ENCODE measurements at places on chromosomes 6 and 20.

DNA sequence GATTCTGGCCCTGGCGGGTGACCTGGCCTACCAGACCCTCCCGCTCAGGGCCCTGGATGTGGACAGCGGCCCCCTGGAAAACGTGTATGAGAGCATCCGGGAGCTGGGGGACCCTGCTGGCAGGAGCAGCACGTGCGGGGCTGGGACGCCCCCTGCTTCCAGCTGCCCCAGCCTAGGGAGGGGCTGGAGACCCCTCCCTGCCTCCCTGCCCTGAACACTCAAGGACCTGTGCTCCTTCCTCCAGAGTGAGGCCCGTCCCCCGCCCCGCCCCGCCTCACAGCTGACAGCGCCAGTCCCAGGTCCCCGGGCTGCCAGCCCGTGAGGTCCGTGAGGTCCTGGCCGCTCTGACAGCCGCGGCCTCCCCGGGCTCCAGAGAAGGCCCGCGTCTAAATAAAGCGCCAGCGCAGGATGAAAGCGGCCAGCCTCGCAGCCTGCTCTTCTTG is 868 bp upstream of the SLC2A4RG start:
- no peak for DNase-seq

DNA sequence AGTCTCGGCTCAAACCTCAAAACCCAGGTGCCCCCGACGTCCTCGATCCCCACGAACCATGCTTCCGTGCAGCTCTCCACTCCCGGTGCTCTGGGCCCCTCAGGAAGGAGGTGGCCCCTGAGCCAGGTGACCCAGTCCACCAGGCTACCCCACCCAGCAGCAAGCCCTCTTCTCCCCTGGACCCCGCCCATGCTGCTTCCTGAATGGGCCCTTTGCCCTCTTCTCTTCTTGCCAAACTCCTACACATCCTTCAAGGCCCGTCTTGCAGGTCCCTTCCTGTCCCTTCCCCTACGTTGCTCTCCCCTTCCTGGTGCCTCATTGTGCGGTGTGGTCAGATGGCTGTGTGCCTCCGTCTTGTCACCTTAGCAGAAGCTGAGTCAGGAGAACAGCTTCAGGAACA is 3.4 kb upstream of the GATA5 start:
- DNase-seq = no peak

GRCh38 chr20:53652090-53652858 is 58.6 kb upstream of the ZNF217 start:
- no peak for DNase-seq

DNA sequence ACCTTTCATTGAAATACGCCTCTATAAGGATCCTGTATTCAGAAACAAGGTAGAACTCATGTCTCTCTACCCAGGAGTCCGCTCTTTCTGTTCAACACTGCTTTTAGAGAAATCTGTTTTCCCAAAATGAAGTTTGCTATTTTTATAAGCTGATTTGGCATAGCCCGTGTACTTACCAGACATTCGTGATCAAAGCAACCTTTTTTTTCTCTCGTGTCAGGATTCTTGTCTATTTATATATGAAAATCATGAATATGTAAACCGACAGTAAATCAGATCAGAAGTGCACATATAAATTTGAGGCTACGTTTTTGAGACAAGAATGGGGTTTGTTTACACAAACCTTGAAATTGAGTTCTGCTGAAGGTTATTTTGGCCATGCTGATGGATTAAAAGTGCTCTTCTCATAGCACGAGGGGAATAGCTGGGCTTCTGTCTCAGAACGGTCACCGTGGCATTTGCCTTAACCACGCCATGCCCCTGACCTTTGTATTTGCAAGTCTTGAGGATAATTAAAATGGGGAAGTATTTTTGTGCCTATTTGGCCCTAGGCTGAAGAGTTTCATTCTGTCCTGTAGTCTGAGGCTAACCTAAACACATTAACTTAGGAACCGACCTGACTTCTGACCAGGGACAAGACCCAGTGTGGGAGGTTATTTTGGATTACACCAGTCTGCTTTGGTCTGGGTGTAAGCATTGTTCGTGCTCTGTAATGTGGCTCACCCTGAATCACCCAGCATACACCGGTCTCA is 118.6 kb downstream of the MAP3K4 start:
- DNase-seq = no peak

- no peak for DNase-seq
Observed at GRCh38 chr6:21633511-21634109, 40.1 kb downstream of the SOX4 start.

- no peak for DNase-seq
Observed at GRCh38 chr6:5645328-5646290, 361.1 kb downstream of the NRN1 start.

- DNase-seq = no peak
Observed at GRCh38 chr6:148291876-148292275, 50.8 kb upstream of the SASH1 start.

DNA sequence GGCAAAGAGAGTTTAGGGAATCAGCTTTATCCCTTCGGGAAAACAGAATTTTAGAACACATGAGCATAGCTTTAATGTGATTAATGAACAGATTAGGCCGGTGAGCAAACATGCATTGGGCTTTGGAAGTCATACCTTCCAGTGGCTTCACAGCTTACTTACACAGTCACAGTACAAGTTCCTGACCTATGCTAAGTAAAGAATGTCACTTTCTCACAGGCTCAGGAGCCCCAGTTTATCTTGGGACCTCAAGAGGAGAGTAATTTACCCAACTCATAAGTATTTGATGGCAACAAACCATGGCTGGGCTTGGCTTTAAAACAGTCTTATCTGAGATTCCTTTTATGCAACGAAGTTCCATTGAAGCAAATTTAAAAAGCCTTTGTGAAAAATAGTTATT is 195.9 kb downstream of the AKAP7 start:
- DNase-seq = no peak

DNA sequence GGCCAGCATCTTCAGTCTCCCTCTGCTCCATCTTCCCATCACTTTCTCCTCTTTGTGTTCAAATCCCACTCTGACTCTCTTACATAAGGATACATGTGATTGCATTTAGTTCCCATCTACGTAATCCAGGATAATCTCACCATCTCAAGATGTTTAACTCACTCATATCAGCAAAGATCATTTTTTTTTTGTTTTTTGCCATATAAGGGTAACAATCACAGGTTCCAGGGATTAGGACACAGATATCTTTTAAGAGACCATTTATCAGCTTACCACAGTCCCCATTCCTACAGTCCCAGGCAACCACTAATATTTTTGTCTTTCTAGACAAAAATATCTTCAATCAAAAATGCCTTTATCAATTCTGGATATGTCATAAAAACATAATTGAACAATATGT is 3.2 kb upstream of the TREML2 start:
- no peak for DNase-seq

- DNase-seq = no peak
Observed at GRCh38 chr6:167811040-167811439, 15.7 kb upstream of the AFDN start.

- no peak for DNase-seq
Observed at GRCh38 chr6:119980802-119981201, 631.2 kb upstream of the MAN1A1 start.

- no peak for DNase-seq
Observed at GRCh38 chr6:34549026-34549803, 6.9 kb downstream of the SPDEF start.

GRCh38 chr20:38112261-38112929 is 52.7 kb downstream of the TGM2 start:
- DNase-seq = no peak

GRCh38 chr6:163151212-163151611 is 263.3 kb upstream of the QKI start:
- DNase-seq = no peak

DNA sequence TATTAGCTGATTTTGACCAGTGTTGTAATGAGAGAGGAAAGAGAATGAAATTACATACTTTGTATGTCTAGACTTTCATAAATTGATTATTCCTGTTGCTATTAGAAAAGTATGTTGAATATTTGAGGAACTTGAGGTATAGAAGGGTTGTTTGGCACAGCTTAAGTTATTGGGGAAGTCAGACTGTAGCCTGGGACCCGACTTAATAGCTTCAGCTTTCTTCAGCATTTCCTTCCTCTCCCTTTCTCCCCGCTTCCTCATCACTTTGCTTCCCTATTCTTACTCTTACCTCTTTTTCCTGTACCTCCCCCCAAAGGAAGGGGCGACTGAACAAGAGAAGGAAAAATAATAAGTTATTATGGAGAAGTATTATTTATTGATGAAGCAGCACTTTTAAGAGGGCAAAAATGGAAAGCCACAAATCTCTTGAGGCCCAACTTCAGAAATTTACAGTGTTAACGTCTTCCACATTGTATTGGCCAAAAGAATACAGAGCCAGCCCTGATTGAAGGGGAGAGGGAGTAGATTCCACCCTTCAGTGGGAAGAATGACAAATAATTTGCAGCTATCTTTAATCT is 7.4 kb downstream of the SENP6 start:
- no peak for DNase-seq

DNA sequence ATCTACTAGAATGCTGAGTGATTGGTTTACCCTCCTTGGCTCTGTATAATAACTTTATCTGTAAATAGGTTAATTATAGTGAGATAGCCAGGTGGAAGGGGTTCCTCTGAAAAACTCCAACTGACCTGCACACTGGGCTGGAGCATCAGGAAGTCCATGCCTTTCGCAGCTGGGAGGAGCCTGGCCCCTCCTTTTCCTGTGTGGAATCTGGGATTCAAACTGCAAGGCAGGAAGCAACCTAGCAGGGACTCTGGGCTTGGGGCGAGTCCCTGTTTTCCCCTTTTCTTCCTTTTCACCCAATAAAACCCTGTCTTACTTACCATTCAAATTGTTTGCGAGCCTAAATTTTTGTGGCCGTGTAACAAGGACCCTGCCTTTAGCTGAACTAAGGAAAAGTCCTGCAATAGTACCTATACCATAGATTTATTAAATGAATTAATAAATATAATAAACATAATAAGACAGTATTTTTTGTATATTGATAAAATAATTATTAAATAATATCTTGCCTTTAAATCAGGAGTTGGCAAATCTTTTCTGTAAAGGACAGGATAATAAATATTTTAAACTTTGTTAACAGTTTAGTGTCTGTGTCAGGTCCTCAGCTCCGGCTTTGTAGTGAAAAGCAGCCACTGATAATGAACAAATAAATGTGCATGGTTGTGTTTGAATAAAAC is 406.2 kb upstream of the MMS22L start:
- DNase-seq = no peak

DNA sequence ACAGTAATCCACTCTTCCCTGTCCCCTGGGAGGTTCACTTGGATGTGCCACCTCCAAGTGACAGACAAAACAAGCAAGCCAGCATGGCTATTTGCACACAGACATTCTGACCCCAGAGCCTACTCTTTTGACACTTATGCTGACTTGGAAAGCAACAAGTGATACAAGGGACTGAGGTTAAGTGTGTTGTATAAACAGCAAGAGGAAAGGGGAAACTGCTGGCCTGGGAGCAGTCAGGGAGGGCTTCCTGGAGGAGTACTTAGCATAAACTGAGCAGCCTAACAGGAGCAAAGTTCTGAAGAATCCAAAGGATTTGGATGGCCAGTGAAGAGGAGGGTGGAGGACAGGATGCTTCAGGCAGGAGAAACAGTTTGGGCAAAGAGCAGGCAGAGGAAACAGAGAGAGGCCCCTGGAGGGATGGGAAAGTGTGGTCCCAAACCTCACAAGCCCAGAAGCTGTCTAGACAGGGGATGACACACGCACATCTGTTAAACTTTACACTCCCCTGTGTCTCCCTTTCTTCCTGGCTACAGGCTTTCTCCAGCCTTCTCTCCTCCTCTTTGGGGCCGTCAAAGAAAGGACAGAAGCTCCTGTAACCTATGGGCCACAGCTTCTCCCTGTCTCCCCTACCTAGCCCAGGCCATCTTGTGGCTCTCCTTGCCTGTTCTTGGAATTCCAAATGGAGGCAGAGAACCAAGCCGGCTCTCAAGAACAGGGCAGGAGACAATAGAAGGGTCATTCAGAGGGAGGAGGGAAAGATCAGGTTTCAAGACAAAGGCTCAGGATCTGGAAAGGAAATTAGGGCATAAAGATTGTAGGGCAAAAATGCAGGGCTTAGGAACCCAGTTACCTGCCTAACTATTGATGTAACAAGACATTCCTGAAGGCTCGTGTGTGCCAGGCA is 19.3 kb downstream of the SULF2 start:
- no peak for DNase-seq

GRCh38 chr6:69220375-69220774 is 576.4 kb downstream of the LMBRD1 start:
- no peak for DNase-seq

DNA sequence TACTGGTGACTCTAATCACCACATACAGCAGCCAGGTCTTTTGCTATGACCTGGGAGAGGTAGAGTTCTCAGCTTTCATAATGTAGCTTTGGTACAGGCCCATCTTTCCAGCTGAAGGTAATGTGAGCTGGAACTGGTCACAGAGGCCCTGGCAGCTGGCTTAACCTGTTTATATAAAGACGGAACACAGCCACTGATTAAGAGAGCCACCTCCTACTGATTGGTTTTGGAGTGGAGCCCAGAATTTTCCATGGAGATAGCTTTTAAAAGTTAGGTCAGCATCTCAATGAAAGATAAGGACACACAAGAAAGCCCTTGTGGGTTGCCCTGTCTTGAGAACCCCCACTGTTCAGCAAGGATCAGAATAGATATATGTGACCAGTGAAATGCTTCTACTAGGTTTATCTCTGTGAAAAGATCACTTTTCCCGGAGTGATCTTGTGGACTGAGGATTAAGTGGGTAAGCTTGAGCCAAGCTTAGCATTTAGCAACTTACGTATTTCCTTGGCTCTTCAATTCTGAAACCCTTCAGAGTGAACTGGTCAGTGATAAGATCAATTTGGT is 213.7 kb upstream of the CITED2 start:
- no peak for DNase-seq

DNA sequence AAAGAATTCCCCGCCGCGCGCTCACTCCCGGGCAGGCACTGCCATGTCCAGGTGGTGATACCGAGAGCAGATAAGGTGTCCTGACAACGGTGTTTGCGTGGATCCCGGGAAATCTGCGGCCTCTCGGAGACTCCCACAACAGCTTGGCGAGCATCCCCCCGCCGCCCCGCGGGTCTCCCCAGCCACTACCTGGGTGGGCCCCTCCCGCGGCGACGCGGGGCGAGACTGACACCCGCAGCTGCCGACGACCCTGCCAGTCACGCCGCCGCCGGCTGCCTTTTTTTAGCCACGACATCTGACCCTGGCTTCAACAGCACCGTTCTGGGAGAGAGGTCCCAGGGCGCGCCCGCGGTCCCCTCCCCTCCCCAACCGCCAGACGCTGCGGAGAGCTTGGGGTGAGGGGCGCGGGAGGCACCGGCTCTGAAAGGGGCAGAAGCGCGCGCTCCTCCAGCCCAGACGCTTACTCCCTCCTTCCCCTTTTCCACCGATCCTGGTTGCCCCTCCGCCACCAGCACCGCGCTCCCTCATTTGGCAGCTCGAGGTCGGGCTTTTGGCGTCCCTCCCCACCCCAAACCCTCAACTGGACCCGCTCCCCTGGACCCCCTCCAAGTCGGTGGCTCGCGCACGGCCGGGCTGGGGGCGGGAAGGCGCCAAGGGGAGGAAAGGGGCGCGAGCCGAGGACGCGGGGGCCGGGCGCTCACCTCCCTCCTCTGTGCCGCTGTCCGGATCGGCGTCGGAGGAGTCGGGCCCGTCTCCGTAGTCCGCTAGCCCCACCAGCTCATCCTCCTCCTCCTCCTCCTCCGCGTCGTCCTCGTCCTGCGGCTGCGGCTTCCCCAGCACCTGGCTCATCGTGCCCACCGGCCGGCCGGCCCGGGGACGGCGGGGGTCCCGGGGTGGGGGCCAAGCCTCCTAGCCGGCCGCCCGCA is 665 bp downstream of the RRAGD start:
- DNase-seq = no peak

GRCh38 chr6:117668736-117669135 is 6.5 kb upstream of the NUS1 start:
- no peak for DNase-seq
